ENCODE measurements at places on chromosomes 16 and 17. TPM values are rescaled to one million over a fixed set of nuclear protein-coding genes. Genes with fewer than 3 reads are reported as not detected.

GRCh38 chr17:40283662-40284061 is 4.0 kb upstream of the CDC6 start:
- no peak for DNase-seq

RAC3 gene
- 15.5 TPM for total RNA-seq

DNA sequence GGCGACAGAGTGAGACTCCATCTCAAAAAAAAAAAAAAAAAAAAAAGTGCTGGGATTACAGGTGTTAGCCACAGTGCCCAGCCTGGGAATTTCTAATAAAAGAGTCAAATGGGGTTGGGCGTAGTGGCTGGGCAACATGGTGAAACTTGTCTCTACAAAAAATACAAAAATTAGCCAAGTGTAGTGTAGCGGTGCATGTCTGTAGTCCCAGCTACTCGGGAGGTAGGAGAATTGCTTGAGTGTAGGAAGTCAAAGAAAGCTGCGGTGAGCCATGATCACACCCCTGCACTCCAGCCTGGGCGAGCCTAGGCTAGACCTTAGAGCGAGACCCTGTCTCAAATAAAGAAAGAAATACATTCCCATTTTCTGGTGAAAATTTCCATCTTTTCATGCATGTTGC is 2.4 kb upstream of the UTS2R start:
- DNase-seq, result no peak

GRCh38 chr16:2953706-2954627 is 10.1 kb upstream of the KREMEN2 start:
- DNase-seq, result no peak

DNA sequence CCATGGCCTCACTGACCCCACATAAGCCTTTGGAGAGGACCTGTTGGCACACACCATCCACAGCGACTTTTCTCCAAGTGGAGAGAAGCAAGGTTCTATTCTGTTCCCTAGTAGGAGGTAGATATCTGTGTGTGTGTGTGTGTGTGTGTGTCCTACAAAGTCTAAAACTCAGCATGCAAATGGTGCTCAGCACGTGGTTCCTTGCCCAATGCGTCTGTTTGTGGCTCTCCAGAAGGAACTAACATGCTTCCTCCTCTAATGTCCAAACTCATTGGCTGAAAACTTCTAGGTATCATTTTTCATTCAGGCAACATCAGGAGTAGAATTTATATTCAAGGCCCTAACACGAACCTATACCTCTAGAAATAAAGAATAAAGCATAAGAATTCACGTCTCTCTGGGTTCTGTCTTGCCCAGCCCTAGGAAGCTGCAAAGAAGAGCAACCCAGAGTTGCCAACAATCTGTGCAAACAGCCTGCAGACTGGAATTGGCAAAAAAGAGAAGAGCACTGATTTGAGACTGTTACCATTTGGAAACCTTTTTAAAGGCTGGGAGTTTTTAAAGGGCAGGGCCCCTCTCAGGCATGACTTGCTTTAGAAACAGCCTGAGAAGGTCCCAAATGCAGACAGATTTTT is 25.5 kb downstream of the MAP3K14 start:
- DNase-seq, result no peak

GRCh38 chr17:38330941-38331411 is 12.8 kb downstream of the GPR179 start:
- DNase-seq, result no peak

KRT20 gene
- 1.2 TPM for total RNA-seq

- no peak for DNase-seq
These were observed 22.0 kb upstream of the NLK start for GRCh38 chr17:28020515-28020914.

GRCh38 chr16:70571623-70572022 is 48.0 kb downstream of the SF3B3 start:
- DNase-seq, result peak; percentile 51

DNA sequence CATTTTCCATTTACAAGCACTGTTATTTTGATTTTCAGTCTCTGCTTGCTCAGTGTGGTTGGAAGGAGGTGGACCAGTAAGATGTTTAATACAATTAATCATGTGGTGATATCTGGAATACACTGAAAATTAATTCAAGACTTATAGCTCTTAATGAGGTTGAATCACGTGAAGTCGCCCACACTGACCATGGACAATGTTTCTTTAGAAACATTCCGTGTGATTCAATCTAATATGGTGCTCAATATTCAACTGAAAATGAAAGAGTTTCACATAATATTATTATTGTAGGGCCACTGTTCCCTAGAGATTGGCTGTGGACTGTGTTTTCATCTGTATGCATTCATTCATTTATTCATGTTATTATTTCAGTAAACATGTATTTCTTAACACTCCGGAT is 45.2 kb upstream of the MAF start:
- no peak for DNase-seq

- no peak for DNase-seq
These were observed 115.1 kb downstream of the PPM1E start for GRCh38 chr17:58870747-58871146.

- no peak for DNase-seq
These were observed 9.9 kb downstream of the C17orf67 start for GRCh38 chr17:56823848-56824247.

- DNase-seq, result peak; percentile 59
These were observed 269.8 kb downstream of the C16orf95 start for GRCh38 chr16:87047221-87048037.

- no peak for DNase-seq
These were observed 769.0 kb downstream of the KCNJ2 start for GRCh38 chr17:70938336-70938735.

KIF18B gene
- total RNA-seq, result not detected

DNA sequence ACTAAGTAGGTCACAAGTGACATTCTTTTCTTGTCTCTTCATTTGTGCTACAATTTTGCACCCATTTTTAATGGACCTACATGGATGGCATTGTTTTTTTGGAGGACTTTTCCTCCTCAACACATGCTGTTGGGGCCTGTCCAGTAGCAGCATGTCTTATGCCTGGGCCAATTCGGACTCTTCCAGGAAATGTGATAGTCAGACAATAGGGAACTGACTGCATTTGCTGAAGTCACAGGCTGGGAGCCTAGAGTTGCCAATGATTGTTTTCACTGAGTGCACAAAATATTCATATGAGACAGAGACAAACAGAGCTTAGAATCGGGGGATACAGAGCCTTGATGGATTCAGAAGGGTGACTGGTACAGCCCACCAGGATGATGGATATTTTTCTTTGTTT is 867.3 kb upstream of the GOT2 start:
- no peak for DNase-seq

- no peak for DNase-seq
These were observed 4.5 kb downstream of the MFSD6L start for GRCh38 chr17:8794636-8795035.
